Kasumi-1 (cell line): ENCODE measurements at places on chromosomes 4 and X.

DNA sequence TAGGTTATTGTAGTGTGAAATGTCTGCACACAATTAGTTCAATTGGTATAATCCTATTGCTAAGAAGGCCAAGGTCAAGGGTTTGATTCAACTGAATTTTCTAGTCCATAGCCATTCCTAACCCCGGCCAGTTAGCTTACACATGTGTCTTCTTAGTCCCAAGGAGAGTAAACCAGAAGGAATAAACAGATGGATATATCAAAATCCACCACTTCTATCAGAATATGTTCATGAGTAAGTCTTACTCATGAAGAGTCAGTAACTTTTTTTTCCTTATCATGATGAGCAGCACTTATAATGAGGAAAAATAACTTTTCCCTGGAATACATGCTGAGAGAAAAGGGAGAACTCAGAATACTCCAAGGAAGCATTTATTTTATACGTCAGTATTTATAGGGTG is 9.5 kb downstream of the HHIP start:
- DNase-seq: no peak

GRCh38 chr4:129040471-129040870 is 52.9 kb downstream of the SCLT1 start:
- DNase-seq: no peak

DNA sequence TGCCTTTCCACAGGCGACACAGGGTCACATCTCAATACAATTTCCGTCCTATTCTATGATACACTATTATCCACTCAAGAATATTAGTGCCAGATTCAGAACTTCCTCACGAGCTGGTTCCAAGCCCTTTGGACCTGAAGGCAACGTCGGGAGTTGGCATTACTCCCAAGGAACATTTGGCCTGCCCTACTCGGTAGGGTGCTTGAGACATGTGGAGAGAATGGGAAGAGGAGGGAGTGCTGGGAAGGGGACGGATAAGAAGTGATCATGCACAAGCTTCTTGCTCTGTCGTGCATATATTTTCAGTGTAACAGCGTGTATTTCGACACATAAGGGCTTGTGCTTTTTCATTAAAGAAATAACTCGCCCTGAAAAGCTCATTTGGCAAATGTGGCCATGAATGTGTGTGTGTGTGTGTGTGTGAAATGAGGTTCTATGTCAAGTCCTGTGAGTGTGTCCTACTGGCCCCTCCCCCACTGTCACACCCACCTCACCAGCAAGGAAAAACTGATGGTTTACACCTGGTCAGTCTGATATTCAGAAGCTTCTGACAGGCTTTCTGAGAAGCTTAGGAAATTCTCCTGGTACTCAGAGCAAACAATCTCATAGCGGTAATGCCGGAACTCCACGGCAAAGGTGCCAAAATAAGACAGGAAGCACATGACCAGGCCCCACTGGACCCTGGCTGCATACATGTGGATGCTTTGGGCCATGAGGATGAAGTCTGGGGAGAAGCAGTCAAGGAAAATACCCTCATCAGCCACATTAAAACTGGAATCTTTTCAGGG is 54.8 kb downstream of the ENOPH1 start:
- DNase-seq: no peak

DNA sequence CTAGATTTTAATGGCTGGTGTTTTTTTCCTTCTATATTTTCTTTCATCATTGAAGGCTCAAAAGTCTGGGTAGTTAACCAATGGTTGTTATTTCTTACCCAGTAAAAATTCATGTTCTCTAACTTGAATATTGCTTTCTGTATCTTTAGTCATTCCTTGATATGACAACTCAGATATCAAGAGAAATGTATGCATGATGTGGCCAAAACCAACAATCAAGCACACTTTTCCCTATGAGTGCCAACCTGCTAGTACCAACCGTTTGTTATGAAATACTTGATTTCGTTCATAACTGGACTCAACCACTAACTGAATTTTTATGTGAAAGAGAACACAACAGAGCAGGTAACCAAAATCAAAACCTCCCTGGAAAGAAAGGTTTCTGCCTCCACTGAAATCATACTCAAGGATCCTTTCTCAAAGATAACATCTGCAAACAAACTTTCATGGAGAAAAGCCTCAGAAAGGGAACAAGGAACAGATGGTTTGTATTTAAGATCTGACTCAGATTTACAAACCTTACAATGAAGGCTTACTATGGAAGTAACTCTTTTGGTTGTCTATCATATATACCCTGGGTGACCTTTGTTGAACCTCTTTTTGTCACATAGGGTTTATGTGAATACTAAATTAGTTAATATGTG is 8.3 kb upstream of the VEGFC start:
- DNase-seq: no peak

DNA sequence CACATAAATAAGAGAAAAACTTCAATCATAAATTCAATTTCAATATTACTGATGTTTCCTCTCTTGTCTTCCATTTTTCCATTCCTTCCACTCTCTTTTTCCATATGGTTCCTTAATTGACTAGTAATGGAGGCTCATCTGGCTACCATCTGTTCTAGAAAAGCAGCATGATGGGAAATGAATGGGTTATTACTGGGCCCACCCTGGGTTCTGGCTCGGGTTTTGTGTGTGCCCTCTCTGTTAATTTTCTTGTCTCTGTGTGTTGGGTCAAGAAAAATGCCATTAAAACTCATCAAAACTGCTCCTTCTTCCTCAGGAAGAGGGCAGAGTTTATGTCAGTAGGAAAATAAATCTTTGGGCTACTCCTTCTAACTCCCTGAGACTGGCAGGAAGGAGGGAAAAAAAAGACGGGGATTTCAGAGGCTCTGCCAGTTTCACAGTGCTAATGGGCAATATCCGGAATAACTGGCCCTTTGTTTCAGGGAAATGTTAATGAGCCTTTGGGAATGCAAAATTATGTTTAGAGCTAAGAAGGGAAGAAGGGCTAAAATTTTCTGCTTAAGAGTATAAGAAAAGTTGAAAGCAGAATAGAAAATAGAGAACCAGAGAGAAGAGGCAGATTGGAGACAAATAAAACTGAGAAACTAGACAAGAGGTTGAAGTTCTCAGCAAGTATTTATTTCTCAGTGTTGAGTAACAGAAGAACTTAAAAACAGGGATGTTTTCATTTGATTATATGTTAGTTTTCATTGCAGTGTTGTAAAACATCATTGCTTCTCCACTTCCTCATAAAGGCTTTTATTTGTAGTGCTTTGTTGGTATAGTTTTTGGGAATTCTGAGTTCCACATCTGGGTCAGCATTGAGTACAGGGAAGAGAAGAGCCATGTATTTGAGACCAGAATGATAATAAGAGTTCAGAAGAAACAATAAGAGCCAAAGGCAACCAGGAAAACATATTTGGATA is 19.7 kb downstream of the GABRB1 start:
- no peak for DNase-seq

GRCh38 chr4:31365006-31365690 is 645.0 kb downstream of the PCDH7 start:
- no peak for DNase-seq

DNA sequence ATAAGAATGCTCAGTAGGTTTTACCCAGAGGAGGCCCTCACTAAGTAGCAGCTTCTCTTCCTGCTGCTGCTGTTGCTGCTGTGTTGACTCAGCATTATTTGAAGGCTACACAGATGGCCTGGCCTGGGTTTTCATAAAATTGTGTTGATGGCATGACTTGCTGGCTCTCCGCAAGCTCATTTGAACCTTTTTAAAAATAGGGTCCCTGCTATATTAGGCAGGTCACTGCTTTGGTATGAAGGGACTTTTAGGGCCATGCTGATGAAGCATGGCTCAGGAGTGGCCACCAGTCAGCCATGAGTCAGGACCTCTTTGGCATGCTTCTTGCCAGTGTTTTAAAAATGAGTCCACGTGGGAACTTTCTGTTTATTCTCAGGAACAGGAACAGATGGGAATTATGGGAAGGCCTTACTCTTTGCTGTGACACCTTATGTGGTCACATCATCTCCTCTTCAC is 128.7 kb downstream of the MID1IP1 start:
- no peak for DNase-seq

- no peak for DNase-seq
These were observed at the start of gene TMPRSS11B for GRCh38 chr4:68245594-68245993. TMPRSS11B (minus strand) TSS chr4:68245694; CDS start chr4:68245558, 136 bp downstream.

DNA sequence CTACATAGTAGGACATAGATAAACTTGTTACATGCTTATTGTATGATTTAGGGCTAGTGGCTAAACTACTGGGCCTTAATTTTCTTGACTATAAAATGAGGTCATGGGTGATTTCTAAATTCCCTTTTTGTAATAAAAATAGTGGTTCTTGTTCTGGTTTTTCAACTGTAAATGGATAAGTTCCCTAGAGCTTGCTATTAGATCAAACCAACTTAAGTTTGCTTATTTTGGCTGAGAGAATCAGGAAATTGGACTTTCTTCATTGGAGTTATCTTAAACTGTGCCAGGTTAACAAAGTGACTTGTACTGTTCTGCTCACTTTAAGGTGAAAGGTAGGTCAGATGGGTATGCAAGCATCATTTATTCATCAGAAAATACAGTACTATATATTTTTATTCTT is 78.3 kb downstream of the PDLIM5 start:
- DNase-seq: no peak

DNA sequence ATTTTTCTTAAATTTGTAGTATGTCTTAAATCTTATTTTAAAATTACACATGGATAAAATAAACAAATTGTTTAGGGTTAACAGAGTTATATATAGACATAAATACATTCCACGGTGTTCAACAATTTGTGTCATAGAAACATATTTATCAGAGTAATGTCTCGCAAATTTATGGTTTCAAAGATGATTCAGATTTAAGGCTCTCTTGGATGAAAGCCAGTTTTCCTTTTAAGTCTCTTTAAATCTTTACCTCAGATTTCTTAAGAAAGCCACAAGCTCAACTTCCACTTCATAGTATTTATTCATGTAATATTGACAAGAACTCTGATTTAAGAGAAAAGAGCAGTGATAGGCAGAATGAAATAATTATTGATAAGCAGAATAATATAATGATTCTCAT is 1254.8 kb upstream of the ADGRL3 start:
- no peak for DNase-seq

DNA sequence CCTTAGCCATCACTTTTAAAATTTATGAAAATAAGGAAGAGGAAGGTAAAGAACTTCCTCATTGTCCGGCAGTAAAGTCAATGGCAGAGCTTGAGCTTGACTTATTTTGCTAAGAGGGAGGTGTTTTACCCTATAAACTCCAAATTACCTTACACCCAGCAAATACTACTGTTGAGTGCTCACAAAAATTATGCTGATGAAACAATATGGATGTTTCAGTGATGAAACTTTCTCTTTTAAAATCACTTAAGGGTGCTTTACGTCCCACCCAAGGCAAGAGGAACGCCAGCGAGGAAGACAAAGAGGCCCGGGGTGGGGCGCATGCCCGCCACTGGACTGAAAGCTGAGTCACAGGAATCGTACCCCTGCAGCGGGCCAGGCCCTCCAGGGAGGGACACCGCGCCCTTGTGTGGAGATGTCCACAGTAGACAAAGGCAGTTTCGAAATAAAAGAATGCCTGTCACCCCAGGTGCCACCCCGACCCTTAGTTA is 560 bp upstream of the TMSB4X start:
- DNase-seq: peak; percentile 40

GRCh38 chrX:97498093-97498492 is 614.4 kb downstream of the RPA4 start:
- DNase-seq: no peak

- DNase-seq: no peak
These were observed 157.0 kb upstream of the SMIM31 start for GRCh38 chr4:164596927-164597326.

DNA sequence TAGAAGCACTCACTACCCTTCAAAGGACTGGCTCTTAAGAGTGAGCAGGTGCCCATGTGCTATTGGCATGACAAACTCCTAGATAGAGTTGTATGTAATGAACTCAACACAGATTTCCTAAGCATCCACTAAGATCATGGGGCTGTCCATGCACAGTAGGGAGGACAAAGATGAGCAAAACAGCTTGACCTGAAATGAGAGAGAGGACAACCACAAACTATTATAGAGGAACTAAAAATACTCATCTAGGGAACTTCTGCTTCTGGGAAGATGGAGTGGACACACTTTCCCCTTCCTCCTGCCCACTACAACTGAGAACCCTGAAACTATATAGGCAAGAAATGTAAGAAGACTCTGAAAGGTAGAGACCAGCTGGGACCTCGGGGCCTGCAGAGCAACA is 20.8 kb upstream of the TMEM128 start:
- no peak for DNase-seq

DNA sequence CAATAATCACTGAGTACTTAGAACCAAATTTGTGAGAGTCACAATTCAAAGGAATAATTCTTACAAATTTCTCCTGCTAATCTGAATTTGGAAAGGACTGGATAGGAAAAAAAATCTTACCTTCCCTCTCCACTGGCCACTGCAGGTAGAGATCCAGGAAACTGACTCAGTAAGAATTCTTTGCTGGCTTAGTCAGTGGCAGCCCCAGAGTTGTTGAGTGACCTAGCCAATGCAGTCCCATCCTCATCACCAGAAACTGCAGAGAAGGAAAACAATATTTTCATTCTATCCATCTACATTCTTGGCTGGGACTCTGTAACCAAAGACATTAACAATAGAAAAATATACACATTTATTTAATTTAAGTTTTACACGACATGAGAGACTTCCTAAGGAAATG is 572.0 kb downstream of the ADGRL3 start:
- no peak for DNase-seq

GRCh38 chr4:20474119-20474518 is 222.4 kb downstream of the SLIT2 start:
- DNase-seq: peak; percentile 12

- DNase-seq: no peak
These were observed 11.5 kb upstream of the HDAC8 start for GRCh38 chrX:72584163-72584562.

GRCh38 chrX:125132274-125132673 is 187.4 kb upstream of the TEX13C start:
- DNase-seq: peak; percentile 59
